ENCODE measurements at places on chromosomes 6 and 20.

DNA sequence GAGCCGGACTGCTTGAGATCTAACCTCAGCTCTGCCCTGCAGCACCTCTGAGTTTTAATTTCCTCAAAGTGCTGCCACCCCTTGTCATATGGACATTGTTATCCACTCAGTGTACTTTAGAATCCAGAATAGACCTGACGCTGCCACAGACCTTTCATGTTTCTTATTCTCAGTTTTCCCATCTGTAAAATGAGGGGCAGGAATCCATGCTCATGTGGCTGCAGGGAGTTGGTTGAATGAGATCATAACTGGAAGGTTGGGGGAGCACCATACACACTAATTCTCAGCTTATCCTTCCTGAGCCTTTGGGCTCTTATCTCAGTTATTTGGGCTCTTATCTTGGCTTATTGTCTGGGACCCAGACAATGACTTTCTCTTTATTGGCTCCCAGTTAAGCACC is 2.3 kb downstream of the PABPC1L start:
- DNase-seq, result no peak

- DNase-seq, result no peak
Measured at GRCh38 chr20:32192698-32193097, 14.8 kb downstream of the PLAGL2 start.

DNA sequence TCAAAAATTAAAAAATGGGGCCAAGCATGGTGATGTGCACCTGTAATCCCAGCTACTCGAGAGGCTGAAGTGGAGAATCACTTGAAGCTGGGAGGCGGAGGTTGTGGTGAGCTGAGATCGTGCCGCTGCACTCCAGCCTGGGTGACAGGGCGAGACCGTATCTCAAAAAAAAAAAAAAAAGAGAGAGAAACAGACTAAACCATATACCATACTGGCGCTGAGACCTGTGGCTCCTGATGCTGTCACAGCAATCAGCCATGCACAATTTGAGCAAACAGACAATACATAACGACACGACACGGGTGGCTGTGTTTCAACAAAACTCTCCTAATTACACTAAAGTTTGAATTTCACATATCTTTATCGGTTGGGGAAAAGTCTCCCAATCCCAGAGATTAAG is 14.9 kb upstream of the CBFA2T2 start:
- no peak for DNase-seq

DNA sequence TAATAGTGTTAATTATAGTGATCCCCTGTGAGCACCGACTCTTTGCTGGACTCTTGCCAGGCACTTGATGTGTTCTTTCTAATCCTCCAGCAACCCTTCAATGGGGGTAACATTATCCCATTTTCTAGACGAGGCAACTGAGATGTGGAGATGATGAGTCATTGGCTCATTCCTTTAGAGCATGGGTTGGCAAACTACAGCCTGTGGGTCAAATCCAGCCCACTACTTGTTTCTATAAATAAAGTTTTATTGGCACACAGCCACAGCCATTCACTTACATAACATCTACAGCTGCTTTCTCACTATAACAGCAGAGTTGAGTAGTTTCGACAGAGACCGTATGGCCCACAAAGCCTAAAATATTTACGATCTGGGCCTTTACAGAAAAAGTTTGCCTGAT is 249.5 kb upstream of the KCNG1 start:
- no peak for DNase-seq

DNA sequence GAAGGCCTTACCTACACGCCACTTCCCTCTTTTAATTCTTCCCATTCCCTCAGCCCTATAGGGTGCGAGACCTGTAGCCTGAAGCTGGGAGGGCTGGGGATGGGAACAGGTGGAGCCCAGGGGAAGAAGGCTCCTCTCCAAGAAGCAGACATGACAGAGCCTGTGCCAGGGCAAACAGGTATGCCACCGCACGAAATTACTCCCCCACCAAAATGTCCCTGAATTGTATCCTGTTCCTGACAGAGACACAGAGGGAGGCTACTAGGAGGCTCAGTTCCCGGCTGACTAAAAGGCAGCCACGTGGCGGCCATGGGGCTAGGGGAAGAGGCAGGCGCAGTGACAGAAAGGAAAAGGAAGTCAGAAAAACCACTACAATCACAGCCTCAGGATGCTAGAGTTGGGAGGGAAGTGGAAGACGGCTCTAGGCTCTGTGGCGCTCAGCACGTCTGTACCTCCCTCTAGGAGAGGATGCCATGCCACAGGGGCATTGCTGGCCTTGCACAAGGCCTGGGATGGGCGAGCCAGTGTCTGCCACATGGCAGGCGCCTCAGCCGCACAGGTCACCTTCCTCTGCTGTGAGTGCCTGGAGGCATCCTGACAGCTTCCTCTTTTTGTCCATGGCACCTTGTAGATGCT is 27.7 kb downstream of the TFEB start:
- no peak for DNase-seq

DNA sequence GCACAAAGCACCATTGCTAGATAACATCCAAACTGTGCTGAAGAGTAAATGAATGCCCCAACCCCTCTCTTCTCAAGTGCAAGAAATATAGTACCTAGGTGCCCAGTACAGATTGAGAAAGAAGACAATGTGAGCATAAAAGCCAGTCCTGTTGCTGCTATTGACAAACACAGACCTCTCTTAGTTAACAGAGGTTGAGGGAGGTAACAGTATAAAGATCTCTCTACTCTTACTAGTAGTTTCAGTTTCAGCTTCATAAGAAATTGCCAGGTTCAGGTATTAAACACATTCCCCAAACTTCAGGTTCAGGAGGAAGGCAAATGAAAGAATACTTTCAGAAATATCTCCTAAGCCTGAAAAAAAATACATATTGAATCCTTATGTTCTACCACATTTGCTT is 31.4 kb downstream of the TBC1D32 start:
- no peak for DNase-seq

- DNase-seq, result no peak
Measured at GRCh38 chr6:87959083-87959482, 88.6 kb upstream of the SPACA1 start.

- no peak for DNase-seq
Measured at GRCh38 chr6:31401403-31401802, 2.0 kb upstream of the MICA start.

- no peak for DNase-seq
Measured at GRCh38 chr6:22664968-22665367, 95.6 kb downstream of the HDGFL1 start.

- DNase-seq, result no peak
Measured at GRCh38 chr6:35662999-35663398, 25.7 kb downstream of the FKBP5 start.

DNA sequence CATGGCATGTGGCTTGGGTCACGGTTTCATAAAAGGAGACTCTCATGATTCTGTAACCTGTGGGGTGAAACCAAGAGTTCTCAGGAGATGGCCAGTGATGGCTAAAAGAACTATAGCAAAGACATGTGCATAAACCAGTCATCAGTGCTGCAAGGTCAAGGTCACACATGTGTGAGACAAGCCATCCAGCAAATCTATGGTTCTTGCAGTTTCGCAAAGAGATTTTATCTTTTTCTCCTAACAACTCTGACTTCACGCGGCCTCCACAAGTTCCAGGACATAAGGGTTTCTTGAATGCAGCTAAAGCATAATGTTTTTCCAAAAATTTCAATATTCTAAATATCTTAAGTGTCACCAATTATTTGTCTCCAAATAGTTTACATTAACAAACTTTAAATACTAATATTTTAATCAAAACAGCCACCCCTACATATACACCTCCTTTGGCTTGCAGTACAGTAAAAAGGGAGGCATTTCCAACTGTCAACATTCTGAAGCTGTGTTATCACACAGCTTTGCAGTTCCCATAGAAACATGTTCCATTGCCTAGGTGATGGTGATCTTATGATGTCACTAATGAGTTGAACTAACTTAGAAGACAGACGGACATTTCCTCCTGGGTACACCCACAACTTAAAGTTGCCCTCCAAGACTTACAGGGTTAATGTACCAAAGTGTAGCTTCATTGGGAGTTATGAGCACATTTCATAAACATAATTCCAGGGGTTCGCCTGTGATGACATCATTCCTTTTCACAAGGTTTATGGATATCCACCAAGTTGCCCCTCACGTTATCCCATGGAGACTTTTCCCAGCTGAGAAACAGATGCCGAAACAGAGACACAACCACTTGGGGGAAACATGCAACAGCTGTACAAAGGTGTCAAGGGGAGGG is 250.9 kb upstream of the PDE10A start:
- DNase-seq, result no peak

DNA sequence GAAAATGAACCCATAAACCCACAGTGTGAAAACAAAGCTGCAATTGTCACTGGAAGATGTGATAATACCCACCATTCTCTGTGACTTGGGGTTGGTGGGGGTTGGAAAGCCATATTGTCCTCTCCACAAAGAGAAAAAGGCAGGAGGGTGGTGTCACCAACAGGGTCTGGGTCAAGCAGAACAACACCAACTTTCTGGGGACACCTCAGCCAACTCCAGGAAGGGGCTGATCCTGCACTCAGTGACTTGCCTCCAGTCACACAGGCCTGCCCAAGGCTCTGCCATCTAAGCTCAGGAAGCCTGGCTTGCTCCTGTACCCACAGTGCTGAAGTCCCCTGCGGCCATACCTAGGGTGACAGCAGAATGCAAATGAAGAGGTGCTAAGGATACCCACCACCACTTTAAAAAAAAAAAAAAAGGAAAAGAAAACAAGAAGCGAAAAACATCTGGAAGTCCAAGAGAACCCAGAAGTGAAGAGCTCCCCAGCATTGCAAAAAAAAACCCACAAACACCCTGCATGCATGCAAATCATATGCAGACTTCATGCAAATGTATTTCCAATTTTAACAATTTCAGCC is 110.6 kb downstream of the PREX1 start:
- DNase-seq, result no peak
